ENCODE measurements at places on chromosomes 11 and 22.

DNA sequence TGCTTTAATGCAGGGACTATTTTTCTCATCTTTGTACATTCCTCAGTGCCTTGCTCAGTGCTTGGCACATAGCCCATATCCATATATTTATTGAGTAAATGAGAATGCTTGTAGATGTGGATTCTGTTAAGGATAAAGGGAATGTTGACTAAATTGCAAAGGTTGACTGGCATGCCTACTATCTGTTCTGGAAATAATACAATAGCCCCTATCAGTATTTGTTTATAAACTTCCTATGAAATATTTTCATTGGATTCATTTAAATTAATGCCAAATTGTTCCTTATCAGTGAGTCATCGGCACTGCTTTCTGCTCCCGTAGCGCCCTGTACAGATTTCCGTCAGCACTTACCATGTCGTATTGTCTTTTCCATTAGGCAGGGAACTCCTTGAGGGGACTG, 8.0 kb downstream of the RNF121 start:
- no peak for DNase-seq

- DNase-seq = no peak
Observed at GRCh38 chr11:94946812-94947211, 26.5 kb downstream of the CWC15 start.

GRCh38 chr11:115996125-115996807, 492.1 kb upstream of the CADM1 start:
- DNase-seq = no peak

DNA sequence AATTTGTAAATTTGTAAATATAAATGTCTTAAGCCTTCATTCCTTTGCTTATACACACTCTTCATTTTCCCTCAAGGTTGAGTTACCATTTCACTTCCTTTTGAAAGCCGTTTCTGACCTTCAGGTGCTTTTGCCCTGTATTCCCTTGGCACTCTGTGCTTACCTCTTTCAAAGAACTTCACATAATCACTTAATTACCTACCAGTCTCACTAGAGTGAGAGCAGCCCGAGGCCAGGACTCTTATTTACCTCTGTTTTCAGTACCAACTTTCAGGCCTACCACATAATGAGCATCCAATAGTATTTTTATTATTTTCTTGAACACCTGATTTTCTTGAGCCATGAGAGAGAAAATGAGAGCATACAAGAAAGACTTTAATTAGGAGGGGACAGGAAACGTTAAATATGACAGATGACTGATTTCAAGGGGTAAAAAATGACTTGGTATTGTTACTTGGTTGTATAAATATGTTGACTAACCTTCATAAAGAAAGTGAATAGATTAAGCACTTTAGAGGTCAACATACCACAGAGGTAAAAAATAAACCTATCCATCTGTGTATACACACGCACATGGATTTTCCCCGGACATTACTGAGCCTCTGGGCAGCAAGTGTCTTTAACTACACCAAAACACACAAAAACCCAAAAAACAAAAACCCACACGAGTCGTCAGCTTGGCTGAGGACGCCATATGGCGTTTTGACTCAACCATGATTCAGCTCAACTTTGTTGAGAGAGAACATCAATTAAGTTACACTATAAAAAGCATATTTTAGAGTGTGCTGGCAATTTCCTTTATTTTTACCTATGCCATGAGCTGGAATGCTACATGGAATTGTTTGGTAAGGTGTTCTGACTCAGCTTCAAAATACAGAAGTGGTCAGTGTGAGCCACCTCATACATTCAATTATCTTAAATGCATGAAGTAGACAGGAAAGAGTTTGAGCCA, 7.6 kb downstream of the ATXN10 start:
- DNase-seq = no peak

DNA sequence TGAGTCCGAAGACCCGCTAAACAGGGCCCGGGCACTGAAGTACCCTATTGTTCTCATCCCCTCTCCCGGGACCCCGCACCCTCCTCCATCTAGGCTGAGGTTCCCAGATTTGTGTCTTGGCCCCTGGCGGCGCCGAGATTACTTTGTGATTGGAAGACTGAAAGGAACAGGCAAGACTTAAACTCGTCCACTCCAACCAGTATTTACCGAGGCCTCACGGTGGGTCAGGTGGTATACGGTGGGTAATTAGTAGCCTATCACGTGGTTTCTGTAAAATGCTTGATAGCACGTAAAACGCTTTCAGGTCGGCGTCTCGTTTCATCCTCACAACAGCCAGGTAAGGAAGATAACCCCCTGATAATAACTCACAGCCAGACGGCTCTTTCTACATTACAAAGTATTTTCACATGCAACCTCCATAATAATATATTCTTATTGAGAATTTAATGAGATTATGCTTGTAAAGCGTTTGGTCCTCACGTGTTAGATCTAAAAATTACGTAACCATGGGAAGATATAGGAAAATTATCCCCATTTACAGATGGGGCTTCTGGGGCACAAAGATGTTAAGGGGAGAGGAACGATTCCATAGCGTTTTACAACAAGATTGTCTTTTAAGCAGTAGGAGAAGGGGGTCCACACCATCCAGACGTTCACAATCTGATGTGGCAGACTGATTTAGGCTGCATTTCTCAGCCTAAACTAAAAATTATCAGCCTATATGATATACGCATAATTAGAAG, 642 bp upstream of the PIK3C2A start:
- DNase-seq = peak; percentile 74
